Lung (tissue), 17 donors: ENCODE measurements at places on chromosomes 2 and 18. TPM values are rescaled to one million over a fixed set of nuclear protein-coding genes. Genes with fewer than 3 reads are reported as not detected.

Gene FAP
- 24.6 TPM for total RNA-seq

Gene AQP12A
- not detected for total RNA-seq

Gene BABAM2
- 43.3 TPM for total RNA-seq

Gene GNAL
- total RNA-seq: 3.7 TPM

Gene AGXT
- total RNA-seq: 0.61 TPM

Gene OXER1
- total RNA-seq: 2.1 TPM

GRCh38 chr2:160132761-160133160 is 67.3 kb downstream of the ITGB6 start:
- DNase-seq: no peak

- DNase-seq: peak; percentile 17
Observed at GRCh38 chr2:232926431-232926939, 56.4 kb downstream of the SNORC start.

- DNase-seq: peak; percentile 51
Observed at GRCh38 chr2:219073413-219074129, 12.8 kb upstream of the IHH start.

- DNase-seq: peak; percentile 46
Observed at GRCh38 chr2:105671156-105671555, 73.6 kb upstream of the NCK2 start.
